ENCODE measurements at places on chromosomes 11 and 22.

- DNase-seq = no peak
Measured at GRCh38 chr11:62127426-62127825, 3.6 kb downstream of the INCENP start.

GRCh38 chr11:45446998-45447397 is 160.9 kb upstream of the SYT13 start:
- DNase-seq = no peak

DNA sequence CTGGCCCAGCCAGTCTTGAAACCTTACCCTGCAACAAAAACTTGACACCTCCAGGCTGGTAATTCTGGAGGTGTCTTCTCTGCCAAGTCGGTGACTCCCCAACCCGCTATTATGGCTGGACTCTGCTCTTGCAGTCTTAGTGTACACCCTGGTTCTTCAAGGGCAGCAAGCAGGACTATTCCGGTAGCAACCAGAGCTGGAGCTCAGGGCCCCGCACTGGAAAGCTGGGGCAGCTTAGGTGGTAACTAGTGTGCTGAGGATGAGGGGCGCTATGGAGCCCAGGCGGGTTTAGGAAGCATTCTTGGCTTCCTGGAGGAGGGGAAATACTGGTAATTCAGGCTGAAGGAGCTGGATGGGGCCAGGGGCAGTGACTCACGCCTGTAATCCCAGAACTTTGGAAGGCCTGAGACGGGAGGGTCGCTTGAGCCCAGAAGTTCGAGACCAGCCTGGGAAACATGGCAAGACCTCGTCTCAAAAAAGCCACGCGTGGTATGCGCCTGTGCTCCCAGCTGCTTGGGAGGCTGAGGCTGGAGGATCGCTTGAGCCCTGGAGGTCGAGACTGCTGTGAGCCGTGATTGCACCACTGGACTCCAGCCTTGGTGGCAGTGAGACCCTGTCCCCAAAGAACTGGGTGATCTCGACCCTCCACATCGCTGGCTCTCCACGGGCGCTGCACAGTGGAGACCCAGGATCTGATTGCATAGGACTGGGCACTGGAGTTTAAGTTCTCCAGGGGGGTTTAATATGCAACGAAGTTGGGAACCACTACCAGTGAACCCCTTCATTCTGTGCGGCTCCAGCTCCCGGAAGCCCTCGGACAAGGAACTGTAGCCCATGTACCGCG is 10.6 kb upstream of the AIFM3 start:
- no peak for DNase-seq

GRCh38 chr11:102420547-102420946 is 32.0 kb downstream of the TMEM123 start:
- no peak for DNase-seq

DNA sequence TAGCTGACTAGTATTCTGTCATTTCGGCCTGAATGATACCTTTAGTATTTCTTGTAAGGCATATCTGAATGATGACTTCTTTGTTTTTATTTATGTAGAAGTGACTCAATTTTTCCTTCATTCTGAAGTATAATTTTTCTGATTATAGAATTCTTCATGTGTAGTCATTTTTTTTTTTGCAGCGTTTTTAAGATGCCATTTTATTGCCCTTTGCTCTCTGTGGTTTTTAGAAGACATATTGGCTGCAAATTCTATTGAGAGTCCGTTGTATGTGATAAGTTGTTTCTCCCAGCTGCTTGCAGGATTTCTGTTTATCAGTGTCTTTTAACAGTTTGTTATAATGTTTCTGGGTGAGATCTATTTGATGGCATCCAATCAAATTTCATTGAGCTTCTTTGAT is 1224.8 kb downstream of the JRKL start:
- DNase-seq = no peak

GRCh38 chr22:40499209-40499623 is 128.8 kb downstream of the SGSM3 start:
- DNase-seq = no peak

DNA sequence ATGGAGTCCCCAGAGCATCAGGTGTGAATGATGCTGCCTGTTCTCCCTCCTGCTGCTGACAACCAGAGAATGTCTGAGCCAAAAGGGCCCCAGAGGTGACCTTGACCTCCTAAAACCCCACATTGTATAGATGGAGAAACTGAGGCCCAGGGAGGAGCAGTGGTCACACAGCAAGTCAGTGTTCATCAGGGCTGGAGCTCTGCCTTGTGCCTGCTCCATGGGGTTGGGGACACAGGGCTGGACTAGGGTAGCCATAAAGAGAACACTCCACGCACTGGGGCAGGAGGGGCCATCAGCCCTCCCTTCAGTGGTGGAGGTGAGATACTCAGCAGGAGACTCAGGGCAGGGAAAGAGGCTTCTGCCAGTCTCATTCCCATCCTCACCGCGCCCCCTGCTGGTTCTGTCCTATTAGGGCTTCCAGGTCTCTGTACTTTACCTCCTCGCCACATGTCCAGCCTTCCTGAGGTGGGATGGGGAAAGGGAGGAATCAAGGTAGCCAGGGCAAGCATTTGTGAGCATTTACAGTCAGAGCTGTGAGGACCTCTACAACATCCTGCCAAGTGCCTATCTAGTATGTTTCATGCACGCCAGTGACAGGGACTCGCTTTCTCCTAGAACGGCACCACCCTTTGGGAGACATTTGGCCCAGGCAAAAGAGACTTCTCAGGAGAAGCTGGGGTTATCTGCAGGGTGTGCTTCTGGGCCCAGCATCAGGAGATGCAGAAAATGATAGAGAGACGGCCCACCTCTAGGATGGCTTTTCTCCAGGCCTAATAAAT is 43.2 kb downstream of the NEU3 start:
- DNase-seq = peak; percentile 70

DNA sequence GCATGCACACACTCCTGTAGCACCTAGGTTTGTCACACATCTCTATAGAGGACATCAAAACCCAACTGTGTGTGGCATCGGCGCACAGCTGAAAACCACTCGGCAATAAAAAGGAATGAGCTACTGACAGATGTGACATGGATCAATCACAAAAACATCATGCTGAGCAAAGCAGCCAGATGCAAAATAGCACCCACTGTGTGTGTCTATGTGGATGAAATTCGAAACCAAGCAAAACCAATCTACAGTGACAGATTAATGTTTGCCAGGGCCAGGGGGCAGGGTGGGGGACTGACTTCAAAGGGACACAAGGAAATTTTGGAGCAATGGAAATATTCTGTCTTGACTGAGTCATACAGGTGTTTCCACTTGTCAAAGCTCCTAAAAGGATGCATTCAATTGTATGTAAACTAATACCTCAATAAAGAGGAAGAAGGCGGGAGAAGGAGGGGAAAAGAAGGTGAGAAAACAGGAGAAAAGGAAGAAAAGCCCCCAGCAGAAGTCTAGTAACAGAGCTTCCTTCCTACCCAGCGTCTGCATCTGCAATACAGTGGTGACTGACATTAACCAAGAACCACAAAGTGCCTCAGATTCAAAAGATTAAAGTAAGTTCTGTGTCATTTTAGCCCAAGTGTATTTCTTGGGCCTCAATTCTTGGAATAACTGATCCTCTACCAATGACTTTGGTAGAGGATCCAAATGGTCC is 49.8 kb downstream of the PACSIN2 start:
- DNase-seq = peak; percentile 12

GRCh38 chr11:8038811-8039529 is 42.0 kb upstream of the TUB start:
- no peak for DNase-seq

DNA sequence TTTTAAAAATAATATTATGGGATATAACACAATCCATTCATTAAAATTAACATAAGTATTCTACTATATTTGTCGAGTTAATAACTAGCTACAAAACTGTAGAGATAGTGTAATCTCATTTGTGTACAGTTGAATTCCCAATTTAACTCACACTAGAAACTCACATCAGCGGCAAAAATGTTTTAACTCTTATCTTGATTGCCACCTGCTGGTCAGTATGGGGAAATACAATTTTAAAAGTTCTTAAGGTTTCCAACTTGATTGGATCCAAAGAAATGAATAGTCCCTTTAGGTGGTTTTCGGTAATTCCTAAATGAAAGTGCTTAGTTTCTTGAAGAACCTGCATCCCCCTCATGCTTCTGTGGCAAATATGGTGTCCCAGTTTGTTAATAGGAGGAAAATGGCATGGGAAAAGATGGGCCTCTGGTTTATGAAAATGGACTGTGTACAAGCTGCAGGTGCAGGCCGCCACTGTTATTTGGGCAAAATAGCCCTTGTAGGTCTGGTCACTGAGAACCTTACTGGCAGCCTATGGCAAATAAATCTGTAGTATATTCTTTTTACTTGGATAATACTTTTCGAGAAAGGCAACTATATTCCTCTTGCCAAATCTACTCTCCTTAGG is 33.7 kb upstream of the SLC17A6 start:
- DNase-seq = peak; percentile 16

DNA sequence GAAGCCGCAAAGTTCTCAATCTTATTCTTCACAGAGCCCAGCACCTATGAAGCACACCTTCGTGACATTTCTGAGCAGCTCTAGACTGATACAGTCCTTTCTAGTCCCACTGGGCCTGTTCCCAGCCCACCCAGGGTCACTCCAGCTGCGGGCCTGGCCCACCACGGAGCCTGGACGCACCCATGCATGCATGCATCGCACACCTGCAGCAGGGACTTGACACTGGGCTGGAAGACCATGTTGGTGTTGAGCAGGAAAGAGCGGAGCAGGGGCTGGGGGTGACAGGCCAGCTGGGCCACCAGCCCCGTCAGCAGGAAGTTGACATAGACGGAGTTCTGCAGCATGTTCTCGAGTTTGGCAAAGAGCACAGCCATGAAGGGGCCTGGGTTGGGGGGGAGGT is 9.2 kb downstream of the C11orf42 start:
- no peak for DNase-seq

DNA sequence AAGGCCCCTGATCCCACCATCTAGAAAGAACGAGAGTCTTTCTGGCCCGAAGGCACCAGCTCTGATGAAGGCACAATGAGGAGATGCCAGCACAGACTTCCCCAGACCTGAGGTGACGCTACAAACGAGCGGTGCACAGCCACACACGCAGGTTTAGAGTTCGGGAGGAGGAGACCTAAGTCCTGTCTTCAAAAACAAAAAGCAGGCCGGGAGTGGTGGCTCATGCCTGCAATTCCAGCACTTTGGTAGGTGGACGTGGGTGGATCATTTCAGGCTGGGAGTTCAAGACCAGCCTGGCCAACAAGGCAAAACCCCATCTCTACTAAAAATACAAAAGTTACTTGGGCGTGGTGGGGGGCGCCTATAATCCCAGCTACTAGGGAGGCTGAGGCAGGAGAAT is 9.5 kb downstream of the LTO1 start:
- DNase-seq = no peak

DNA sequence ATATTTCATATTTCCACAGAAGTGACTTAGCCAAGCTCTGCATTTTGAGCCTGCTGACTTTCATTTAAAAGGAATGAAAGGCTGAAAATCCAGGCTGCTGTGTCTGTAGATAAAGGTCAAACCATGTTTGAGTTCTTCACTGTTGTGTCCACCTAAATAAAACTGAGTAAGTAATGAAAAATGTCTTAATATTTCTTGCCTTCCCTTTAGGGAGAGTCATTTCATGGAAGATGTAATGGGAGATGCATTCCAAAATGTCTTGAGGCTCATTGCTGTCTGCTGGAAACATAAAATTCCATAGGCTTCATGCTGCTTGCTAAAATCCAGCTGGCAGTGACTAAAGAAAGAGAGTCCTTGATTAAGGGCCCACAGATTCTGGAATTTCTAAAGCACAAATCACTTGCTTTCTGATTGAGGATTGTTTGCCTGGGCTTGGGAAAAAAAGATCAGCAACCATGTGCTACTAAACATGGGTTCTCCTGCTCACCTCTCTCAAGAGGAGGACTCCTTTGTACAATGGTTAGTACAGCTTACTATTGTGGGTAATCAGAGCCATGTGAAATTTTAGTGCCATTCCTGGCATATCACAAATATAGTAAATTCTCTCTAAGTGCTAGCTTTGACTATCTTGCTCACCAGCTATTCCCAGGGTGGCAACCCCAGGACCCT is 56.9 kb downstream of the PANX1 start:
- no peak for DNase-seq

- DNase-seq = no peak
Measured at GRCh38 chr22:32353292-32353691, 4.4 kb upstream of the RFPL3 start.

DNA sequence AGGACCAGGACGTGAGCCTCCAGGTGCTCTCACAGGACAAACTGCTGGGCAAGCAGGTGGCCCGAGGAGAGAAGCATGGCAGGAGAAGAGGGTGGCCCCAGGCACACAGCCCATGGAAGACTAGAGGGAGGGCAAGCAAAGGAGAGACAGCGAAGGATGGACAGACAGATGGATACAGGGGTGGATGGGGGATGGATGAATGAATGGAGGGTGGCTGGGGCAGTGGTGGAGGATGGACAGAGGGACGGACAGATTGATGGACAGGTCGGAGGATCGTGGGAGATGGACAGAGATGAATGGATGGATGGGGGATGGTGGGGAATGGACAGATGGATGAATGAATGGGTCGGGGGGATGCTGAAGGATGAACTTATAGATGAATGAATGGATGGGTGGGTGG is 22.7 kb downstream of the ARVCF start:
- DNase-seq = no peak

- DNase-seq = no peak
Measured at GRCh38 chr11:120137187-120137610, 714 bp downstream of the TRIM29 start.

GRCh38 chr11:27412192-27412691 is 49.2 kb upstream of the CCDC34 start:
- DNase-seq = no peak
